ENCODE measurements at places on chromosomes 4 and X.

- DNase-seq, result no peak
Measured at GRCh38 chr4:109649872-109650271, 53.4 kb downstream of the CASP6 start.

DNA sequence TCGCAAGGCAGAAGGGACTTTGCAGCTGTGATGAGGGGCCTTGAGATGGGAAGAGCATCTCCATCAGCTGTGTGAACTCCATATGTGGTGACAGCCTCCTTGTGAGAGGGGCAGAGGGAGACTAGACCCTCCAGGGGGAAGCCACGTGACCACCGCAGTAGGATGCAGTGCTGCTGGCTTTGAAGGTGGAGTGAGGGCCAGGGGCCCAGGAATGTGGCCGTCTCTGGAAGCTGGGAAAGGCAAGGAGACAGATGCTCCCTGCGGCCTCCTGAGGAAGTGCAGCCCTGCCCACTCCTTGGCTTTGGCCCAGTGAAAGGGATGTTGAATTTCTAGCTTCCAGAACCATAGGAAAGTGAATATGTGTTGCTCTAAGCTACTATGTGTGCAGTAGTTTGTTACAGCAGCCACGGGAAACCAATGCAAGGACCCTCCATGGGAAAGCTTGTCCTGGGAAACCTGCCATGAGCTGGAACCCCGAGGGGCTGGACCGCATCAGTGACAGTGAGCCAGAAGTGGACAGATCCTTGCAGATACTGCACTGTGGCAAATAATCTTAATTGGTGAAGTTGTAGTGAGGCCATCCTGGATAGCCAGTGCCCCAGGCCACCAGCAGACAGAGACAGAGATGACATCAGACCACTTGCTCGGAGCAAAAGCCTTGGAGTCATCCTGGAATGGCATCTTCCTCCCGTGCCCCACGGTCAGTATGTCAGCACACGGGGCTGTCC is 35.4 kb upstream of the SORCS2 start:
- no peak for DNase-seq

- DNase-seq, result no peak
Measured at GRCh38 chr4:10006231-10006600, 15.1 kb downstream of the SLC2A9 start.

GRCh38 chr4:74635490-74636123 is 158.7 kb downstream of the BTC start:
- DNase-seq, result no peak

DNA sequence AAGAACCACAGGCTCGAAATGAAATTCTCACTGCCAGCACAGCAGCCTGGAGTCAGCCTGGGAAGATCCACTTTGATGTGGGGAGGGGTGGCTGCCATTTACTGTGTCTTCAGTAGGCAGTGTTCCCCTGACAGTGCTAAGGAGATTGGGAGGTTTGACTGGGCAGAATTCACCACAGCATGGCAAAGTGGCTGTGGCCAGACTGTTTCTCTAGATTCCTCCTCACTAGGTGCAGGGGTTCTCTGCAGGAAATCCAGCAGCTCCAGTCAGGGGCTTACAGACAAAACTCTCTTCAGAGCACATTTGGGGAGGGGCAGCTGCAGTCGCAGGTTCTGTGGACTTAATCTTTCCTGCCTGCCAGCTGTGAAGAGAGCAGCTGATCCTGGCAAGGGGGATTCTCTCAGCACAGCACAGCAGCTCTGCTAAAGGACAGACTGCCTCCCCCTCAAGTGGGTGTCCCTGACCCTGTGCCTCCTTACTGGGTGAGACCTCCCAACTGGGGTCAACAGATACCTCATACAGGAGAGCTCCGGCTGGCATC is 1174.0 kb downstream of the RAPGEF2 start:
- no peak for DNase-seq

DNA sequence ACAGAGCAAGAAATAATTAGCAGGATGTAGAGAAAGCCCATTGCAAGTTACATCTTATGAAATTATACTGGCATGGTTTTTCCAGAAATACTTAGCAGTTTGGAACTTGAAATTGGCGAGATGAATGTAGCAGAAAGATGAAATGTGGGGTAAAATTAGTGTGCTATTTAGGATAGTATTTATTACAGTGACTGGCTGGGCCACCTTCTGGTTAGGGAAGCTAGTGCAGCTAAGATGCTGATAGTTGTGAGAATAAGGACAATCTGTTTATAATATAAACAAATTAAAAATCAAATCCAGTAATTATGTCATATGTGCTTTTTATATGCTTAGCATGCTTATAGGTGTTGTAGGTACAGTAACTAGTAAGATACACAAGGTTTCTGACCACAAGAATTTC is 74.8 kb downstream of the IL15 start:
- no peak for DNase-seq

GRCh38 chrX:46882266-46882665 is 30.0 kb upstream of the JADE3 start:
- no peak for DNase-seq

GRCh38 chr4:185201977-185202962 is 1.5 kb downstream of the CFAP97 start:
- DNase-seq, result no peak

DNA sequence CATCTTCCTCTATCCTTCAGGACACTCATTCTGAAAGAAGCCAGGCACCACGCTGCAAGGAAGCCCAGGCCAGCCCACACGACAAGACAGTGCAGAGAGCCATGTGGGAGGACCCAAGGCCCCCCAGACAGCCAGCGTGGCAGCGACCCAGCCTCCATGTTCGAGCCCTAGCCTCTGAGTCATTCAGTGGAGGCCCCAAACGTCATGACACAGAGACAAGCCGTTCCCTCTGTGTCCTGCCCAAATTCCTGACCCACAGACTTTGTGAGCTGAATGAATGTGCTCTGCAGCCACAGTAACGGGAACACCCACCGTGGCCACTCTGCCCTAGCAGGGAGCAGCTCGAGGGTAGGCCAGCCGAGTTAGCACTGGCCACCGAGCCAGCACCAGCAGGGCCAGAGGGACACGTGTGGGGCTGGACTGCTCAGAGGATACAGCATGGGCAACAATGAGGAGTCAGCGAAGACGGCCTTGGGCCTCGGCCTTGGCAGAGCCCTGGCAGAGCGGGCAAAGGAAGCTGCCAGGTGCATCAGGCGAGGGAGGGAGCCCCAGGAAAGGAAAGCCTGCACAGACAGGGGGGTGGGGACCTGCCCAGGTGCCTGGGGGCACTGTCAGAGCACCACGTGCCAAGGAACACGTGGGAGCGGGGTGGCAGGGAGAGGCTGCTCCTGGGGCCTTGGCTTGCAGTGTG is 8.6 kb downstream of the BLOC1S4 start:
- DNase-seq, result no peak

DNA sequence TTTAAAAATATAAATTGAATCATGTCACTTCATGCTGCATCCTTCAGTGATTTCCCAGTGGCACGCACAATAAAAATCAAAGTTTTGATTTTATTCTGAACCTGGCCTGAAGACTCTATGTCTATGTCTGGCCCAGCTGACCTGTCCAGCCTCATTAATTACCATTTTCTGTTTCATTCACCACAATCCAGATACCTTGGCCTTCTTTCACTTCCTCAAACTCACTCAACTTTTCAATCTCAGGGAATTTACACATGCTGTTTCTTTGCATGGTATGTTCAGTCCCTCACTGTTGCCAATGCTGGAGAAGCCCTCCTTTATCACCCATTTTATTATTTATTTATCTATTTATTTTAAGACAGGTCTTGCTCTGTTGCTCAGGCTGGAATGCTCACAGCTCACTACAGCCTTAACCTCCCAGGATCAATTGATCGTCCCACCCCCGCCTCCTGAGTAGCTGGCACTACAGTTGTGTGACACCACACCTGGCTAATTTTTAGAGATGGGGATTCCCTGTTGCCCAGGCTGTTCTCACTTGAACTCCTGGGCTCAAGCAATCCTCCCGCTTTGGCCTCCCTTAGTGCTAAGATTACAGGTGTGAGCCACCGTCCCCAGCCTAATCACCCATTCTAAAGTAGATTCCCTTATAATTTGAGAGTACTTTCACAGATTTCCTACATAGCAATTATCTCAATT is 43.1 kb downstream of the ZGRF1 start:
- DNase-seq, result no peak

- DNase-seq, result no peak
Measured at GRCh38 chrX:123153846-123154335, 30.2 kb upstream of the GRIA3 start.

- DNase-seq, result no peak
Measured at GRCh38 chrX:64805683-64806082, 170.6 kb downstream of the ZC4H2 start.

GRCh38 chrX:123060986-123061385 is 123.1 kb upstream of the GRIA3 start:
- DNase-seq, result no peak

DNA sequence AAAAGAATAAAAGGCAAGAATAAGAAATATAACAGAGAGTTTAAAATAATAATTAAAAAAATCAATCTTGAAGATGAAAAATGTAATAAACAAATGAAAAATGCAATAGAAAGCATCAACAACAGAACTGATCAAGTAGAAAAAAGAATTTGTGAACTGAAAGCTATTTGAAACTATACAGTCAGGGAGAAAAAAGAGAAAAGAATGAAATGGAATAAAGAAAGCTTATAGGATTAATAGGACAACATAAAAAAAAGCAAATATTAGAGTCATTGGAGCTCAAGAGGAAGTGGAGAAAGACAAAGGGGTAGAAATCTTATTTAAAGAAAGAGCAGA is 126.8 kb upstream of the RPL34 start:
- DNase-seq, result no peak
